ENCODE measurements at places on chromosomes 2 and 18.

DNA sequence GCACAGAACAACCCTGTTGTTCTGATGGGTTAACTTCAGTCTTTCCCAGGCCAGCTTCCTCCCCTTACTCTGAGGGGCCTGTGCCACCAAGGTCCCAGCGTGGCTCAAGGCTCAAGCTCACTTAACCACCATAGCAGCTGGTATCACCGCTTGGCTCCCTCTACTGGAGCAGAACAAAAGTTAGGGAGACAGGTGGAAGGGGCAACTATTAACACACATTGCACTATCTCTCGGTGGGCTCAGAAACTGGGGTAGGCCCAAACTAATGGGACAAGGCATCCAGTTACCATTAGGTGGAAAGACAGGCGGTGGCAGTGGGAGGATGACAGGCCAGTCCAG, 88.7 kb upstream of the ATL2 start:
- peak; percentile 78 for DNase-seq

GRCh38 chr2:106991866-106992265, 105.9 kb upstream of the ST6GAL2 start:
- no peak for DNase-seq

GRCh38 chr2:177353187-177353478, 39.4 kb upstream of the AGPS start:
- no peak for DNase-seq

DNA sequence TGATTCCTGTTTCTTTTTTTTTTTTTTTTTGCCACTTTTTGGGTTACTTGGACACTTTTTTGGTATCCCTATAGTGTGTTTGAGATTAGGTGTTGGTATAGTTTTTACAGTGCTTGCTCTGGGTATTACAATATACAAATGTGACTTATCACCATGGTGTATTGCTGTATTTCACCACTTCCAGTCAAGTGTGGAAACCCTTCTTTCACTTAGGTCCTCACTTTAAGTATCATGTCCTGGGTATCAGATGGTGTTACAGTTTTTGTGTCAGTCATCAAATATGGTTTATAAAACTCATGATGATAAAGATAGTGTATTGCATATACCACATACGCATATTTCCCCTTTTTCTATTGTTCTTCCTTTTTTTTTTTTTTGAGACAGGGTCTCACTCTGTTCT, 1.8 kb downstream of the ATP9B start:
- no peak for DNase-seq

DNA sequence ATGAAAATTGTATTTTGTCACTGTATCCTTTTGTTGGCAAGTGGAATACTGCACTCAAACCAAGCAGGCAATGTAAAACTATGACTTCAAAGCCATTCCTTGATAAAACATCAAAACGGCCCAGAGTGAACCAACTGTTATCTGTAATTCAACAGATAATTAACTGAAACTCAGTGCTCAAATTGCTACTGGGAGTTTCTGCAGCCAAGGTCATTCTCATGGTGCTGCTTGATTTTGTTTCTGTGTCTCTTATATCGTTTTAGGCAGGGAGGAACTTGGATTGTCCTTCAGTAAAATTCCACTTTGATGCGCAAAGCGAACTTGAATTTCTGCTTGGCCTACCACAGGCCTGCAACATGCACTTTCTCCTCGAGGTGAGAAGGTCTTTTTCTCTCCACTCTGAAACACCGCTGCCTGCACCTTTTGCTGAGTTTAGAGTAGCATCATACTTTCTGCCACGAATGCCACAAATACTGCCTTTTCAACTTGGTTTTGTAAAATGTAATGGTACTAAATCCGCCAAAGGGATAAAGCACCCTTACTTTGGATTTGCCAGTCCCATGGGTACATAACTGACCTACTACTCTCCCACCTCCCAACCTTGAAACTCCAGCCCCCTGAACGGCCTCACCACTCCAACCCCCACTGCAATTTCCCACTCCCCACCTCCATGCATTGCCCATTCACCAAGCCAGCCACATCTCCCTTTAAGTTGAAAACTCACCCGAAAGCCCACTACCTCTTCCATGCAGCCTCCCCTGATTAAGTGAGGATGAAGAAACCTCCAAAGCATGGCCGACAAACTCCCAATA, 204.7 kb downstream of the TGIF1 start:
- DNase-seq, result no peak

GRCh38 chr2:2777213-2777612, 446.1 kb upstream of the MYT1L start:
- no peak for DNase-seq

DNA sequence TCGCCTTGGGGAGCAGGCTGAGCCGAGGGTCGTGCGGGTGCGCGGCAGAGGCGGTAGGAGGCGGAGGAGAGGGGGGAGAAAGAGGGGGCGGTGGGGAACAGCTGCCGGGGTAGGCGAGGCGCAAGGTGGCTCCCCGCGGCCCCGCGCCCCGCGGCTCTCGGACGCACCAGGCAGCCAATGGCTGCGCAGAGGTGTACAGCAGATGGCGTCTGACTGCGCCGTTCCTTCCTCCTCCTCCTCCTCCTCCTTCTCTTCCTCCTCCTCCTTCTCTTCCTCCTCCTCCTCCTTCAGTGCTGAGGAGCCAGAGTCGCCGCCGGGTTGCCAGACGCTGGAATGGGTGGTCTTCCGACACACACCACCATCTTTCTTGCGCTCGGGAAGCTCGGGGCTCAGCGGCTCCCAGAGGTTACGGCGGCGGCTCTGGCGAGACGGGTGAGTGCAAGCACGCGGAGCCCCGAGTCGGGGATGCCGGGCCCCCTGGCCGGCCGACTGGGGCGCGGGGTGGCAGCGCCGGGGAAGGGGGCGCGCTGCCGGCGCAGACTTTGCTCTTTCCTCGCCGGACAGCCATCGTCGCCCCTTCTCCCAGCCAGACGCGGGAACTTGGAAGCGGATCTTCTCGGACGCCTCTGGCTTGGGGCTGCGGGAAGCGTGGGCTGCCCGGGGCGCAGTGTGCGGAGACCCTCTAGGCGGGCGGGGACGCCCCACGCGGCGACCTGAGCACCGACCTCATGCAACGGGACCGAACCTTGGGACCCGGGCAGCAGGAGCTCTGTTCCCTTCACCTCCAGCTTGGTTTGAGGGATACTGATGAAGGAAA, at the start of gene THSD7B:
Gene THSD7B (plus strand): TSS at position 290 of the 817 bp plus-strand sequence. CDS start 116,634 bp downstream, outside the sequence.
- DNase-seq, result peak; percentile 60

All from iPS-NIHi11 (cell line).